ENCODE measurements at places on chromosomes 6 and 20.

DNA sequence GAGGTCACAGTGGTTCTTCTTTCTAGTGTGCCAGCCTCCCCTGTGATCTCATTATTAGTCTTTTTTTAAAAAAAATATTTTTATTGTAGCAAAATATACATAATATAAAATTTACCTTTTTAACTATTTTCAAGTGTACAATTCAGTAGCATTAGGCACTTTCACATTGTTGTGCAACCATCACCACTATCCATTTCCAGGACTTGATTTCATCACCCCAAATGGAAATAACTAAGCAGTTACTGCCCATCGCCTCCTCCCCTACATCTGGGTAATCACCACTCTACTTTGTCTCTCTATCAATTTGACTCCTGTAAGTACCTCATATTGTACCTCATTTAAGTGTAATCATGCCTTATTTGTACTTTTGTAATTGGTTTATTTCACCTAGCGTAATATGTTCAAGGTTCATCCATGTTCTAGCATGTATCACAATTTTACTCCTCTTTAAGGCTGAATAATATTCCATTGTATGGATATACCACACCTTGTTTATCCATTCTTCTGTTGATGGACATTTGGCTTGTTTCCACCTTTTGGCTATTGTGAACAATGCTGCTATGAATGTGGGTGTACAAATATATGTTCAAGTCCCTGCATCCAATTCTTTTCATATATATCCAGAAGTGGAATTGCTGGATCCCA lies 68.6 kb upstream of the FYN start:
- no peak for DNase-seq

- DNase-seq, result no peak
Measured at GRCh38 chr20:55761100-55761499, 244.2 kb downstream of the CBLN4 start.

DNA sequence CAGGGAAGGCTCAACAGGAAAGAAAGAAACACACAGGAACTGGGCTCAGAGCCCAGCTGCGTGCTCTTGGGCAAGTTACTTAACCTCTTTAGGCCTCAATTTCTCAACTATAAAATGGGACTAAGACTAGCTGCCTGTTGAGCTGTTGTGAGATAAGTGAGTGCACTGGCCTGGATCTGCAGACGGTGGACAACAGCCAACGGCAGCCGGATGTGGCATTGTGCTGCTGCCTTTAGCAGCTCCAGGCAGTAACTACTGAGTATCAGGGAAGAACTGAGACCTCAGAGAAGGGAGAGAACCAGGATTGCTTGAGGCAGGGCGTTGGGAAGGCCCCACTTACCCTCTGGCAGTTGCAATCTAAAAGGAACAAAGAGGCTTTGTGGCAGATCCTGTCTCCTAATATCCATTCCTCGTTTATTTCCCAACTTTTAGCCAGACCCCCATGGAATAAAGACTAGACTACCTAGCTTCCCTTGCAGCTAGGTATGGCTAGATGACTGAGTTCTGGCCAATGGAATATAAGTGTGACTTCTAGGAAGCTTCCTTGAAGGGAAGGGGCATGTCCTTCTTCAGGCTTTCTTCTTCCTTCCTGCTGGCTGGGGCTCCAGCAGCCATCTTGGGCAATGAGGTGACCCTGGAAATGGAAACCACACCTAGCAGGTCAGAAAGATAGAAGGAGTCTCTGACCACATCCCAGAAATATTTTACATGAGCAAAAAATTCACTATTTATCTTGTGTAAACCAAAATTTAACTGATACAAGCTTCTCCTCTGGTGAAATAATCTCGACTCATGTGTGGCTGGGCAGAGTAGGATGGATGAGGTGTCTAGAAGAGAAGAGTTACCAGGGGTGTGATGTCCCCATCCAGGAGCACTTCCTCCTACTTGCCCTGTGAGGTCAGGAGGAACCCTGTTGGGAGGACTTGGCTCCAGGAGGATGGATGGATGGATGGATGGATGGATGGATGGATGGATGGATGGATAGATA lies 67.6 kb downstream of the MRPL14 start:
- no peak for DNase-seq

DNA sequence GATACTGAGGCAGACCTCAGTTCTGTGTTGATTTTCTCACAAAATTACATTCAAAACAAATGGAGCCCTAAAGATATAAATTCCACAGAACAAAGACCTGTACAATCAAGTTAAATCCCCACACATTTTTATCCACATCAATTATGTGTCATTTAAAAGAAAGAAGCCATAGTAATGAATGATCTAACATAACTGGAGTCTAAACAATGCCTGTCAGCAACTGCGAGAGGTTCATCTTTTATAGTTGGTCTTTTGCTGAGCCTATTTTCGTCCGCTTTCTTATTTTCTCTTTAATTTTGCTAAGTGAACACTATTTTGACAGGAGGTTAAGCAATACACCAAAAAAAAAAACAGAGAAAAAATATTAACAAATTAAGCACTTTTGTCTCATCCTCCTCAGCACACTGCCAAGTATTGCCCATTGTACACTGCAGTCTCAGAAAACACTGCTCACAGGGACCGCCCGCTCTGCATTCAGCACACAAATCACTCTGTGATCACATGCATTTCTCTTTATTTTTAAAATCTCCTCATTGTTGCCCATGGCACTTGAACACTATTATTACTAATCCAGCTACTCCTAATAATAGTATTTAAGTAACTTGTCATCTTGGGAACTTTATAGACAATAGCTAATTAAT lies 140.8 kb downstream of the BTBD9 start:
- no peak for DNase-seq
